ENCODE measurements at places on chromosomes 16 and 17.

GRCh38 chr16:47876511-47876910 is 279.3 kb downstream of the ABCC12 start:
- no peak for DNase-seq

- DNase-seq, result no peak
These were observed 537 bp downstream of the CNOT1 start for GRCh38 chr16:58628845-58629732.

DNA sequence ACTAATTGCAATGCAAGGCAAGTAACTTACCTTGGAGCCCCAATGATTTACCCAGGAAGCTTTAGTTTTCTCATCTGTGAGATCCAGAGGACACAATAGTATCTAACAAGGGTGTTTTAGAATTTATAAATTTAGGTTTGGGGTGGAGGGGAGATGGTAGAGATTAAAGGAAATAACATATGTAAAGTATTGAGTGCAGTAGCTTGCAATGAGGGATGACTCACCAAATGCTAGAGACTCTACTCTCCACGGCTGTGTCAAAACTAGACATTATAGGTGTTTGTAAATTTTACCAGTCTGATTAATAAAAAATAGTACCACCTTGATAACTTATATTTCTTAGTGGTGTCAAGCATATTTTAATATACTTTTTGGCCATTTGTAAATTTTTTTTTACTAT is 3.7 kb upstream of the ABCA9 start:
- DNase-seq, result no peak

GRCh38 chr17:51500454-51500853 is 240.1 kb downstream of the UTP18 start:
- DNase-seq, result no peak

- no peak for DNase-seq
These were observed 3.6 kb upstream of the KRTAP3-1 start for GRCh38 chr17:41012326-41013120.

DNA sequence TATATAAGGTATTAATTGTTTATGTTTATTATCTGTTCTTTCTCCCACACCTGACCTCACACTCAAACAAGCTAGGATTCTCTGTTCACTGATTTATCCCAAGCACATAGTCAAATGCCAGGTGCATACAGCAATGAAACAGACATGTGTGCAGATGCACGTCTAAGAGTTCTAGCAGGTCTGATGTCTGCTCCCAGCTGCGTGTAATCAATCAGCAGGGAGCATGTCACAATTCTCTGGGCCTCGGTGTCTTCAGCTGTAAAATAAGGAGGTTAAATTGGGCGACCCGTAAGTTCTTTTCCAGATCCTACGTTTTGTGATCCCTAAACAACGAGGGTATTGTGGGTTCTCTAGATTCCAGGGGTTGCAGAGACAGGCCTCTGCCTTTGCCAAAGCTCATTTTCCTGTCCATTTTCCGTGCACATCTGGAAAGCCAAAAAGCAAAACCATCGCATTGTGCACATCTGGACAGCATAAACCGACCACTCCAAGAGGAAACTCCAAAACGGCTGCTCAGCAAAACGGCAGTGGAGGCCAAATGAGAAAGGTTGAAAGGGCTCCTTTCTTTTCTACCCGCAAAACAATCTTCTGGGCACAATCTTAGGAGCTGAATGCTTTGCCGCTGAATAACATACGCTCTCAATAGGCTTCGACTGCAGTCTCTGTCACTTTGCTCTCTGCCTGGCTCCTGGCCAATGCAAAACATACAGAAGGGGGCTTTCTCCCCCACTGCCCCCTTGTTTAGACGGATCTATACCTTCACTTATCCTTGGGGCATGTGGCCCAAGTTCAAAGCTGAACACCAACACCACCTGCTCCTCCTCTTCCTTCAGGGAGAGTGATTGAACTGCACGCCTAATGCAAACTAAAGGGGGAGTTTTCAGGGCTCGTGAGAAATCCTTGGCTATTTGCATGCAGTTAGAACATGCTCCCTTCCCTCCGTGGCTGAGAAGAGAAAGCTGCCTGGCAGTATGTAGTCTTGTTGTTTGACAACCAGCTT is 426.3 kb downstream of the SLC39A11 start:
- no peak for DNase-seq

DNA sequence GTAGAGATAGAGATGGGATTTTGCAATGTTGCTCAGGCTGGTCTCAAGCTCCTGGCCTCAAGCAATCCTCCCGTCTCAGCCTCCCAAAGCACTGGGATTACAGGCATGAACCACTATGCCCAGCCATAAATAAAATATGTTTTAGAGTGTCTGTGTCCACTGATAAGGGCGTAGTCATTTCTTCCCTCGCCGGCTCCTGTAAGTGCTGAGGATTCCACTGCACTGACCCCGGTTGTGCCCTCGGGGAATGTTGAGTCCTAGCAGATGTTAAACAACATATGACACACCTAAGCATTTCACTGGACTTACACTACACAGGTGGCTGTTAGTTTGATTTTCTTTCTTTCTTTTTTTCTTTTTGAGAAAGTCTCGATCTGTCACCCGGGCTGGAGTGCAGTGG is 5.6 kb upstream of the SHMT1 start:
- no peak for DNase-seq

GRCh38 chr16:59144841-59145240 is 410.7 kb upstream of the GOT2 start:
- no peak for DNase-seq

DNA sequence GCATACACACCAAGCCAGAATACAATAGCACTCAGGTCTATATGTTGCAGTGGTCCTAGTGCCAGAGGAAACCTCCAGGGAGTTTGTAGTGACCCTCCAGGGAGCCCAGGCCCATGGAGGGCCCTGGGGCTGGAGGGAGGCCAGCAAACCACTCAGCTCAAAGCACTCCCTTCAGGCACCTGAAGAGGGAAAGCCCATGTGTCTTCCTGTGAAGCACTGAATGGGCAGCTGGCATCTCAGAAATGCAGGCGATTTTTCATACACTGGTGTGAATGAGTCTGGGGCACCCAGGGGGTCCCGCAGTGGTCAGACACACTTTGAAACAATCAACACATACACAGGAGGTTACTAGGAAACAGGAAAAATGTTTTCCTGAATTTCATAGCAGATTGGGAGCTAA is 12.8 kb downstream of the TBC1D26 start:
- no peak for DNase-seq

- DNase-seq, result no peak
These were observed 29.8 kb upstream of the DNAH17 start for GRCh38 chr17:78607038-78607437.

DNA sequence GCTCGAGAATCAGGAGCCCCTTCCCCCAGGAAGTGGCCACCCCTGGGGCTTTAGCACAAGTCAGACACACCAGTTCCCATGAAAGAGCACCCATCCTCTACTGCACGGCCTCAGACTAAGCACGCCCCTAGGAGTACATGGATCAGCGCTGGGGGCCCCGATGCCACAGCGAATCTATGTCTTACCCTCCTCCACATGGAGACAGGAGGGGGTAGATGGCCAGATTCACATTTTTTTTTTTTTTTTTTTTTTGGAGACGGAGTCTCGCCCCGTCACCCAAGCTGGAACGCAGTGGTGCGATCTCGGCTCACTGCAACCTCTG is 3.2 kb upstream of the EXOSC6 start:
- DNase-seq, result no peak

GRCh38 chr17:37458805-37459204 is 30.9 kb upstream of the DUSP14 start:
- no peak for DNase-seq

DNA sequence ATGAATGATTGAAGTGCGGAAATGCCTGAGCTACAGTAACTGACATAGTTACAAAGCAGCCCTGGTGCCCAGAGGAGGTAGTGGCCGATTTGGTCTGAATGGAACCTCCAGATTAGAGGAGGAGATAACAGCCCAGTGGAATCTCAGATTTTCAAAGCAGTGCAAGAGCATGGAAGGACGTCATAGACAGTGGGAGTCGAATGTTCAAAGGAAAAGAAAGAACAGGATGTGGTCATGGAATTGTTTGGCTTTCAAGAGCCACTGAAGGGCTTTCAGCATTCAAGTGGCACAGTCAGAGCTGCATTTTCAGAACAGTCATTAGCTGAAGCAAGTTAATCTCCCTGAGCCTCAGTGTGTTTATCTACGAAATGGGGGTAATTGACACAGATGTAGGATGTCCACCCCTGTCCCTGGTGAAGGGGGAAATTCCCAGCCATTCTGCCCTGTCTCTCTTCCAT is 104.6 kb upstream of the CACNG3 start:
- DNase-seq, result no peak

Data from NCI-H1930 (cell line).